Smooth muscle cell of bladder (primary cell): ENCODE measurements at places on chromosomes 1 and 21. TPM values are rescaled to one million over a fixed set of nuclear protein-coding genes. Genes with fewer than 3 reads are reported as not detected.

Gene RNU1-4
- total RNA-seq, result 3,030 and 4,050 TPM in 2 replicates

Gene NFASC
- 25.7 and 32.7 TPM in 2 replicates for total RNA-seq

Gene CCDC185
- total RNA-seq, result not detected in 2 replicates

Gene SEMA6C
- 0.43 and 1.0 TPM in 2 replicates for total RNA-seq

Gene S100A7A
- total RNA-seq, result not detected in 2 replicates

Gene PLA2G2D
- total RNA-seq, result not detected in 2 replicates

Gene CFHR3
- not detected in 2 replicates for total RNA-seq

Gene NPPA
- total RNA-seq, result not detected in 2 replicates

Gene ZNF683
- not detected in 2 replicates for total RNA-seq

Gene KRTAP21-1
- not detected in 2 replicates for total RNA-seq

Gene S100A8
- not detected in 2 replicates for total RNA-seq

Gene SH2D1B
- total RNA-seq, result not detected in 2 replicates

Gene PGLYRP3
- total RNA-seq, result not detected in 2 replicates

Gene SH2D2A
- total RNA-seq, result not detected in 2 replicates

Gene GJC2
- 3.4 and 4.3 TPM in 2 replicates for total RNA-seq

Gene LRRC71
- total RNA-seq, result not detected in 2 replicates

Gene RGS21
- total RNA-seq, result not detected in 2 replicates

Gene FAM131C
- under 0.01 and 0.09 TPM in 2 replicates for total RNA-seq

Gene IGSF3
- total RNA-seq, result under 0.01 and 0.18 TPM in 2 replicates

Gene SLX9
- total RNA-seq, result 26.8 and 28.3 TPM in 2 replicates

Gene TTC24
- total RNA-seq, result not detected in 2 replicates

Gene TCP10L
- 0.28 and 0.46 TPM in 2 replicates for total RNA-seq

Gene ZNF593OS
- total RNA-seq, result not detected in 2 replicates

Gene AGBL4
- not detected in 2 replicates for total RNA-seq

Gene LAMC2
- total RNA-seq, result 8.5 and 12.5 TPM in 2 replicates

Gene IL19
- total RNA-seq, result 0.28 TPM in 1 of 2 replicates, not detected in the other

Gene BARHL2
- not detected in 2 replicates for total RNA-seq

Gene SLC9C2
- total RNA-seq, result not detected in 2 replicates

Gene IFNAR2
- total RNA-seq, result 3.4 and 5.2 TPM in 2 replicates

Gene ZZZ3
- total RNA-seq, result 53.6 and 67.6 TPM in 2 replicates
